ENCODE measurements at places on chromosomes 1 and 21.
A peak's percentile ranks its signal among the peaks of the same experiment; 100 is the strongest.

GRCh38 chr1:101567582-101568189 lies 330.9 kb downstream of the S1PR1 start:
- peak; percentile 1 for DNase-seq

GRCh38 chr1:40122855-40123254 lies 25.8 kb upstream of the PPT1 start:
- no peak for DNase-seq

- no peak for DNase-seq
These were observed 425.5 kb downstream of the KCTD3 start for GRCh38 chr1:215992620-215993019.

DNA sequence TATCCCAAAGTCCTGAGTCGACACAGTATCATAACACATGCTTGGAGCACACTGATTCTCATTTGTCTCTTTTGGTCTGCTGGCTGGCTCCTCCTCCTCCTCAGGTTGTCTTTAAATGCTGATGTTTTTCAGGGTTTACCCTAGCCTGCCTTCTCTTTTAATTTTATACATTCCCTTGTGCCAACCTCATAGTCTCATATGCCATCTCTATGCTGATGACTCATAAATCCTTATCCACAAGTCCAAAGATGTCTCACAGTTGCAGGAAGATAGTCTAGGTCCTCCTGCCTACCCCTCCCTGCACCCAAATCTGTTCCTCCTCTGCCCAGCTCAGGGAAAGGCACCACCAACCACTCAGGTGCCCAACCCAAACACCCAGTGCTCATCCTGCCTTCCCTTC lies 108.3 kb downstream of the SIPA1L2 start:
- DNase-seq, result no peak

- no peak for DNase-seq
These were observed 3.2 kb upstream of the KIAA1614 start for GRCh38 chr1:180909462-180909976.

DNA sequence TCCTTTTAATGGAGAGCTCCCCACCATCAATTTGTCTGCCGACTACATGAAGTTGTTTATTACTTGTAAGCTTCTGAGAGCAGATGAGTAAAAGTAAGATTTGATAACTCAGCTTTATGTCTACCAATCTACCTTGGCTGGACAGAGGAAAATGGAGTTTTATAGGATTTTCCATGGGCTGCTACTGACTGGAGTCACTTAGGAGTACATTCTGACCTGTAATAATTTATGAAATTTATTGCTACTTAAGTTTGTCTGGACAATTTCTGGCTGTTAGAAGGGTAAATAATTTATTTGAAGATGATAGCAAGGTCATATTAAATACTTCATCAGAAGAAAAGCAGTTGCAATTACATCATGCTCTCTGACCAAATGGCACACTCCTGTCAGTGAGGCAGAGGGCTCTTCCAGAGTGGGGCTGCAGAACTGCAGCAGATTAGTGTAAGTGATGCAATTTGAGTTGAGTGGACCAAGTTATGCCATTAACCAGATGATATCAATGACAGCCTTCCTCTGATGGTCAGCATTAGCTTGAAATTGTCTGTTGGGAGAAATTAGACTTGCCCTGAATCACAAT lies 736.7 kb upstream of the PTBP2 start:
- no peak for DNase-seq

DNA sequence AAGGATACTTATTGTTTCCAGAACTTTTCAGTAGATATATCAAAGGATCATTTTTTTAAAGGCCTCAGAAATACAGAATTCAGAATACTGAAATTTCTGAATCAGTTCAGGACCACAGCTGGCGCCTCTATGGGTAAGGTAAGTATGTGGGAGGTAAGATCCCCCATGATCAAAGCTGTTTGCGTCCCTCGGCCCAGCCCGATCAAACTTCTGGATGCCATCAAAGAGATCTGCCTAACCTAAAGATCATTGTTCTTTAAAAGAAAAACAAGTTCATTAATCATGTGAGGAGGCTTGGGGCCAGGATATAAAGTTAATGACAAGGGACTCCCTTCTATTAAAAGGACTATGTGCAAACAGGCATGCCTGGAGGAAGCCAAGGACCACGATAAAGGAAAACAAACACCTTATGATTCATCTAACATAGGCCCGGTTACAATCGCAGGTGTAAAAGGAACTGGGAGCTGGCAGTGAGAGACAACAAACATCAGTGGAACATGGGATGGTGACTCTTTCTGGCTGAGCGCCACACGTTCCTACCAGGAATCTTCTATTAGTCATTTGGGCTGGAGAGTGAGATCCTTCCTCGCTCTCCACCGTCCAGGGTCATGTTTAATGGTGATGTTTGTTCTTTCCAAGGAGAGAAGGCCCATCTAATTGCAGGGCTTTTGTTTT lies 2.8 kb upstream of the BACE2 start:
- DNase-seq, result peak; percentile 73

GRCh38 chr1:206716159-206716869 lies 31.6 kb downstream of the MAPKAPK2 start:
- no peak for DNase-seq

DNA sequence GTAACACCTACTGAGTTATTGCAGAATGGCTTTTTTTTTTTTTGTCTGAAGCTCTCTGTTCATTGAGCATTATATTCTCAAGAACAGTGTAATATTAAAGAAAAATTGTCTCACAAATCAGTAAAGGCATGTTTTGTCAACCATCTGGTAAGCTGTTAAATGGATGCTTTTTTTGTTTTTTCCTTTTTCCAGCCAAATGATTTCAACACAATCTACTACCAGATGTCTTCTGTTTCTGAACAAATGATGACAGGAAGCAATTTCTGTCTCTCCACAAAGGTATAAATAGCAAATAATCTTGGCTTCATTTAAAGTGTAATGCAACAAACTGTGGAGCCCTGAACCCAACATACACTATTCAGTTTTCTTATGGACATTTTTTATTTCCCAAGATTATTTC lies 78.6 kb upstream of the RGS2 start:
- DNase-seq, result no peak

DNA sequence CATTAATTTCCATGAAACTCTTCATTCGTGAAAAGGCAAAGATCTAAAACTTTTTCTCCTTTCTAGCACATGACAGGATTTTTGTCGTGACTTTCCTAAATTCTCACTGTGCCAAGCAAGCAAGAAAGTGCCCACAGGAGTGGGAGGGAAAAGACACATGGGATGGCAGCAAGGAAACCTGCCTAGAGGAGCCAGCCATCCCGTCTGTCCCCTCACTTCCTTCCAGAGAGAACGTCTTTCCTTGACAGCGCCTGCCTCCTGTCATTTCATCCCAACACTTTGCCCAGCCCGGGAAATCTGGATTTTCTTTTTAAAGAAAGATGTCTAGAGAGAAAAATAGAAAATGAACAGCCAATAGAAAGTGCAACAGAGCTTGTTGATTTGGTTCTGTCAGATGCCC lies 200.6 kb upstream of the PTBP2 start:
- DNase-seq, result no peak

- DNase-seq, result peak; percentile 12
These were observed 252.1 kb downstream of the TM2D1 start for GRCh38 chr1:61472876-61473275.

DNA sequence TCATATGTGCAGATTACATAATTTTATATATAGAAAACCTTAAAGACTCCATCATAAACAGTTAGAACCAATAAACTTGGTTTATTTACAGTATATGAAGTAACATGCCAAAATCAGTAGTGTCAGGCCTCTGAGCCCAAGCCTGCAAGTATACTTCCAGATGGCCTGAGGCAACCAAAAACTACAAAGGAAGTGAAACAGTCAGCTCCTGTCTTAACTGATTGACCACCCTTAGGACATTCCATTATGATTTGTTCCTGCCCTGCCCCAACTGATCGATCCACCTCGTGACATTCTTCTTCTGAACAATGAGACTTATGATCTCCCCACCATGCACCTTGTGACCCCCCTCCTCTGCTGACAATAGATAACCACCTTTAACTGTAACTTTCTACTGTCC lies 630.3 kb downstream of the AMY1C start:
- DNase-seq, result no peak

DNA sequence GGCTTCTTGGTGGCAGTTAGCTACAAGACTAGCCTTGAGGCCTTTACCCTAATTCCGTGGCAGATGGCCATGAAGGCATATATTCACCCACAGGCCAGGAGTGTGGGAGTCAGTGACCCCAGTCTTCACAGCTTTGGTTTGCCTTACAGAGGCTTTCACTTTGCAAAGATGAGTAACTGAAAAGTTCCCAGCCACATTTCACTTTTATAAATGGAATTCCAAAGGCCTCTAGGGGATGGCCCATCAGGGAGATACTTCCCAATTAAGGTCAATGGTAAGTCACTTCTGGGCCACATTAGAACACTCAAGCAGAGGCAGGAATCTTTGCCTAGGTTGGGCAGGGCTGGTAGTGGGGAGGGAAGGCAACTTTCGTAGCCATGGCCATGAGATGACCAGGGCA lies 13.1 kb upstream of the HEYL start:
- no peak for DNase-seq

DNA sequence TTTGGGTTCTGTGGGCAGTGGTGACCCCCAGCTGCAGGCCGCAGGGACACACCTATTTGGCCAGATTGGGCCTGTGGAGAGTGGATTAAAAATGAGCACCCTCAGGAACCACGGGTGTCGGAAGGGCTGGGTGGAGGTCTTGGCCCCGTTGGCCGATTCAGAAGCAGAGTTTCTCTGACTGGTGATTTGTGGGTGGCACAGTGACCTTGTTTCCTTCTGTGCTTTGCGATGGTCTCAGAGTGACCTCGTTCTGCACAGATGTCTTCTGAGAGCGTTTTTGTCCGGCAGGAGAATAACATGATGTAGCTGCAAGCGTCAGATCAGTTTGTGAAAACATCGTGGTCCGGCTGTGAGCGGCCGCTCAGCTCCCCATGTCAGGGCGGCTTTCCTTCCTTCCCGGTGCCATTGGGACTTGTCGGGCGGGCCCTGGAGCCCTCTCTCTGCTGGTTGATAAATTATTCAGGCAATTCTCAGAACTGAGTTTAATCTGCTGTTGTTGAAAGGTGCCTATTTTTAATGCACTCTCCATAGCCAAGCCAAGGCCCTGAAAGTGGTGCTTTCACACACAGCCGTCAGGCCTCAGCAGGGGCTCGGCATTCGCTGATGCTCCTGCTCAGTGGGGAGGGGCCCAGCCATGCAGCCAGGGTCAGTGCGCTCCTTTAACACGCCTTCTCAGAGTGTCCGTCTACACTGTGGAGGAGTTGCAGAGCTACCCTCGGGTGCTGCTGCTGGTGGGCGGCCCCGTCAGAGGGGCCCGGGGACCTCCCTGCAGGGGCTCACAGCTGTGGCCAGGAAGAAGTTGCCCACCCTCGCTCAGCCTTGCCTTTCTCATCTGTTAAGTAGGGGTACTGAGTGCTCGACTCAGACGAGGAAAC lies 26.8 kb downstream of the TRPM2 start:
- no peak for DNase-seq

GRCh38 chr1:20956272-20956671 lies 169.2 kb upstream of the HP1BP3 start:
- DNase-seq, result no peak

GRCh38 chr1:29333008-29333407 lies 96.7 kb downstream of the PTPRU start:
- no peak for DNase-seq

DNA sequence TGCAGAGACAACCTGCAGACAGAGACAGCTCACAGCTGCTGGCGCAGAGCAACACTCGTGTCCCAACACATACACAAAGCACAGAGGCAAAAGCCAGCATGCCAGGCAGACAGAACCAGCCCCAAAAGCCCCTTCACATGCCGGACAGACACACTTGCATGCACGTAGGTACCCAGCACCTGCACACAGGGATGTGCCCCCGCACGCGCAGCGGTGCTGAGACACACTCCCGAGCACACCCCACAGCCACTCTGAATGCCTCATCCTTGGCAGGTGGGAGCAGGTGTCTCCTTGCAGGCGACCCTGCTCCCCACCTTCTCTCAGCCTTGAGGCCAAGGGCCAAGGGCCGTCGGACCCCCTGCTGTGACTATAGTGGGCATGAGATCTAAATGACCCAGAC lies 41.2 kb upstream of the ZC3H12A start:
- DNase-seq, result no peak

DNA sequence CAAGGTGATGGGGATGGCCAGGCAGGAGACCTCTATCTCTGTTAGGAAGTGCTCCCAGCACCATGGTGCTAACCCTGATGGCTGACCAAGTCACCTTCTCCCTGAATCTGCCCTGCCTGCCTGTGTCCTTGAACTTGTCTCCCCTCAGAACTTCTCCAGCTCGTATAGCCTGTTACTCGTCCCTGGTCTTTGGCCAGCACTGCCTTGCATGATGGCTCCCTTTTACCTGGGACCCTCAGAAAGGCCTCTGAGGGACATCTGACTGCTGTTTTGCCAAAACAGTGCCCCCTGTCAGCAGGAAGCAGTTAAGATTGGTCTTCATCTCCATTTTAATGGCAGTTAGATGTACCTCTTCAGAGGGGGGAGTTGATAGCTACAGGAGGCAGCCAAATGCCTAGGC lies 148.3 kb downstream of the RHOU start:
- DNase-seq, result no peak

GRCh38 chr1:243738020-243738419 lies 112.0 kb downstream of the AKT3 start:
- no peak for DNase-seq

- no peak for DNase-seq
These were observed 20.6 kb upstream of the CCDC190 start for GRCh38 chr1:162881590-162881989.

DNA sequence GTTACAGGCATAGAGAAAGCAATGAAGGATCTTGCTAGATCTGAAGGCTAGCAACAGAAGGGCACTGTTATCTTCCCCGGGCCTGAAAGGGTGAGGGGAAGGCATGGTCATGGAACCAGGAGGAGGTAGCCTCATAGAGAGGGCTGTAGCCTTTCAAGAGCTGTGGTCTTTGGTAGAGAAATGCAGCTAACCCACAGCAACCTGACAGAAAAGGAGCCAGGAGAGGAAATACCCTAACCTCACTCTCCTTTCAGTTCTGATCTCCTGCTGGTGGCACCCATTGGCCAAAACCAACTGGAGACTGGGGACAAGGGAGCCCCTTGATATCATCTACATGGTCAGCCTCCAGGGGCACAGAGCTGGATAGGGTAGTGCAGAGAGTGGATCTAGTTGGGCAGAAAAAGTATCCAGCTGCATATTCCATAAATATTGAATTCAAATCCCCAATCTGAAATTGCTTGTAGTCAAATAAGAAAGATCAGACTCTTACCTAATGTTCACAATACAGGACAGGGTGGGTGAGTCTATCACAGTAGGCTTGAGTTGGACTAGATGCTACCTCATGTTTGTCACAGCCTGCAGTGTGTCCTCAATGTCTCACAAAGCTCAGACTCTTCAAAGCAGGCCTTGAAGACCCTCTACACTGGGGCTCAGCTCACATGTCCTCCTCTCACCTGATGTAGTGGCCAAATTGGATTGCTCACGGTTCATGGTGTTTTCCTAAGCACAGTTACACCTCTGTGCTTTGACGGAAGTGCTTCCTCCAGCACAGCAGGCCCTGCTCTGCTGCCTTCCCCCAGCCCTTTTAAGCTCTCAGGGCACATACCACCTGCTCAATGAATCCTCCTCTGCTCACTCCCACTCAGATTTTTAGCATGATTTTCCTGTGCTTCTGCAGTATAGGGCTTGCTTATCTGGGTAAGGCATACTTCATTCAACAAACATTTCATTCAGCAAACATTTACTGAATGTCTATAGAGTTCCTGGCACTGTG lies 74.1 kb upstream of the JUN start:
- peak; percentile 81 for DNase-seq

- DNase-seq, result no peak
These were observed 7.9 kb upstream of the ADGRB2 start for GRCh38 chr1:31771891-31772668.

- no peak for DNase-seq
These were observed 319.9 kb upstream of the DUSP10 start for GRCh38 chr1:222061711-222062359.

GRCh38 chr1:236129306-236129705 lies 13.0 kb upstream of the GPR137B start:
- DNase-seq, result no peak

GRCh38 chr1:20216574-20216973 lies 30.3 kb upstream of the PLA2G2C start:
- no peak for DNase-seq

Data from astrocyte (in vitro differentiated cells and primary cell).